CD4-positive, alpha-beta T cell treated with Interleukin-17A for 1 hour (primary cell): ENCODE measurements at places on chromosomes 16 and 17.
A peak's percentile ranks its signal among the peaks of the same experiment; 100 is the strongest.

DNA sequence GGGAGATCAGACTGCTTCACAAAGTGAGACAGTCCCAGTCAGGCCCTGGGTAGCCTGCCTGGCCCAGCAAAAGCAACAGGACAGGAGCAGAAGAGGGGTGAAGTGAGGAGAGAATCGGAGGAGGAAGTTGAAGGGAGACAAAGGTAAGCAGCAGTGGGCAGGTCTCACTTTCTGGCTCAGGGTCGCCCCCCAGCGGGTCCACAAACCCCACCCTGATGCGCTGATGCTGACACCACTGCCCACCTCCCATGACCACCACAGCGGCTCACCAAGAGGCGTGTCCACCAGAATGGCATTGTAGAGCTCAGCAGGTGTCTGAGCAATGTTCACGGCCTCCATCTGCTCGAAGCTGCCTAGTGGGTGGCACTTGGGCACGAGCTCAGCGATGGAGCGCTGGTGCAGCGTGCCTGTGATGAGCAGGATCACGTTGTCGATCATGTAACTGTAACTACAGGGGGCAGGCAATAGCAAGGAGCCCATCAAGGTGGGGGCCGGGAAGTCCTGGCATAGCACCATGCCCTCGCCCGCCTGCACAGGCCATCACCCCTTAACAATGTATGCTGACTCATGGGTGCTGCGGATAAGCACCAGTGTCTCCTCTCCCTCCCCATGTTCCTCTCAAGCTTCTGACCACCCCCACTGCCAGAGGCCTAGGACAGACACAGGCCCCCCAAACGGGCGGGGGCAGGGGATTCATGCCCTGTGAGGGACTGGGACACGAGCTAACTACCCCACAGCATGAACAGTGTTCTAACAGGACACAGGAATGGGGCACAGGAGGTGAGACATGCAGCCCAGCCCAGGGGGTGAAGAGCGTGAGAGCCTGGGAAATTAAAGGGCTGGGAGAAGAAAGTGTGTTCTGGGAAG, 13.6 kb downstream of the HSD11B2 start:
- DNase-seq: no peak

DNA sequence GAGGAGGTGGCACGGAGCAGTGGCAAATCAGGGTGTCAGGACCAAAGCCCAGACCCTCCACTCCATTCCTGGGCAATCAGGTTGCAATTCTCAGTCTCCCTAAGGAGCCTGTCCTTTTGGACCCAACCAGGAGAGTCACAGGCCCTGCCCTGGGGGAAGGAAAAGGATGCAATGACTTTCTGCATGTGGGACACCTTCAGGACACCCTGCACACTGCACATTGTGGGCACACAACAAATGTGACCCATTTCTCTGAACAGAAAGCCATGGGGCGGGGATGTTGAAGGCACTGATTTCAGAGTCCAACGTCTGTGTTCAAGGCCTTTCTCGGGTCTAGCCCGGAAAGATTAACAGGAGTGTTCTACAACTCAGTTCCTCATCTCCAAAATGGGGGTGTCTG, 286.2 kb upstream of the FOXF1 start:
- DNase-seq: no peak

DNA sequence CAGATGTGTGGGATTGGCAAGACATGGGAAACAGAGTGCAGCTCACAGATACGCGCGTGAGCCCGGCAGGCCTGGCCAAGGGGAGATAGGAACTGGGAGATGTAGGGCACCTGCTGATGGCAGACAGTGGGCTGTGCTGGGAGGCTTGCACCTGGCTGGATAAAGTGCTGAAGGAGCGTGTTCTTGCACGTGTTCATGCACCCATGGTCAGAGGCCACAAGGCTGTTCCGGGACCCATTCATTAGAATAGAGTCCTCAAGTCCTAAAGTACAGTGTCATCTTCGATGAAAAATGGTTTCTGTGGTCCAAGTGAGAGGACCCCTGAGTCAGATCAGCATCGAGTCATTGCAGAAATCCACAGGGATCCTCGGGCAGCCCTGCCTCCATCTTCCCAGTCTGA, 236.4 kb downstream of the CCDC182 start:
- no peak for DNase-seq

- no peak for DNase-seq
Measured at GRCh38 chr16:73408311-73408710, 360.4 kb upstream of the ZFHX3 start.

DNA sequence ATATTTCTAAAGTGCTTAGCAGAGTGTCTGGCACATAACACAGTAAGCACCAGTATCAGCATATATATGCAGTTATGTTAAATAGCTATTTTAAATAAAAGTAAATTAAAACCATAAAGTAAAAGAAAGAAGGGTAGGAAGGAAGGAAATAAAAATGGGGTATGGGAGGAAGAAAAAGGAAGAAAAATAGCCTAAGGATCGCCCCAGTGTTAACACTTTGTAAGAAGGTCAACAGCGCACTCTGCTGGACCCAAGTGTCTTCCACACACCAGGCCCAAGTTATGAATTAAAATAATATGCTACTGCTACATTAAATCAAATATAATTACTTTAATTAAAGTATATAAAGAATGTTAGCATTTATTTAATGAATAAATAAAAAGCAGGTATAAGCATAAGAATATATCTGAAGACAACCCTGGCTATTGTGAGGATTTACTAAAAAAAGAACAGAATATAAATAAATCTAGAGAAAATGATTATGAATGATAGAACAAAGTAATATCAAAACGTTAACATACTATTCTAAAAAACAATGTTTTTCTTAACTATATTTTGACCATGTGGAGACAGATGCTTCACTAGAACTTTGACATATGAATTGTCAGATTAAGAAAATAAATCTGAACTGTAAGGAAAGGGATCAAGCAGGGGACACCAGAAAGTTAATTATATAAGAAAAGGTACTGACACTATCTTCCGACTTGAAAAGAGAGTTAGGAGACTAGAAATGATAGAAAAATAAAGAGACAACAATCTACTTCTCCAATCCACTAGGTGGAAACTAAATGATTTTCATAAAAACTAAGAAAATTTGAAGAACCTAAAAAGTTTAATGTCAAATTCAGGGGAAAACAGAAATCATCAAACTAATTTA, 25.9 kb downstream of the BRIP1 start:
- peak; percentile 58 for DNase-seq

DNA sequence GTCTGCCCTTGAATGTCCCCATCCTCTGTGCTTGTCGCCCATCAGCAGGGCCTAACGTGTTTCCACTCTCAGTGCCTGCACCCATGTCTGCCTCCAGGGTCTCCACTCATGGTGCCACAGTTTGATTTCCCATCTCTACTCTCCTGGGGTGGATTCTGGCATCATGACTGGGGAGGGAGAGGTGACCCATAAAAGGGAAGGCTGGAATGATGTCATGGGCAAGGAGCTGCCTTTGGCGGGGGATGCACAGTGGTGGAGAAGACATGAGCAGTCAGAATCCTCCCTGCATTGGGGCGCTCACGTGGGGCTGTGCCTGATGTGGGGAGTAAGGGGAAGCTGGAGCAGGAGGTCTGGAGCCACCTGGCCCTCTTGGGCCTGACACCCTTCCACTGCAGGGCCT, 100.9 kb downstream of the USP22 start:
- no peak for DNase-seq

DNA sequence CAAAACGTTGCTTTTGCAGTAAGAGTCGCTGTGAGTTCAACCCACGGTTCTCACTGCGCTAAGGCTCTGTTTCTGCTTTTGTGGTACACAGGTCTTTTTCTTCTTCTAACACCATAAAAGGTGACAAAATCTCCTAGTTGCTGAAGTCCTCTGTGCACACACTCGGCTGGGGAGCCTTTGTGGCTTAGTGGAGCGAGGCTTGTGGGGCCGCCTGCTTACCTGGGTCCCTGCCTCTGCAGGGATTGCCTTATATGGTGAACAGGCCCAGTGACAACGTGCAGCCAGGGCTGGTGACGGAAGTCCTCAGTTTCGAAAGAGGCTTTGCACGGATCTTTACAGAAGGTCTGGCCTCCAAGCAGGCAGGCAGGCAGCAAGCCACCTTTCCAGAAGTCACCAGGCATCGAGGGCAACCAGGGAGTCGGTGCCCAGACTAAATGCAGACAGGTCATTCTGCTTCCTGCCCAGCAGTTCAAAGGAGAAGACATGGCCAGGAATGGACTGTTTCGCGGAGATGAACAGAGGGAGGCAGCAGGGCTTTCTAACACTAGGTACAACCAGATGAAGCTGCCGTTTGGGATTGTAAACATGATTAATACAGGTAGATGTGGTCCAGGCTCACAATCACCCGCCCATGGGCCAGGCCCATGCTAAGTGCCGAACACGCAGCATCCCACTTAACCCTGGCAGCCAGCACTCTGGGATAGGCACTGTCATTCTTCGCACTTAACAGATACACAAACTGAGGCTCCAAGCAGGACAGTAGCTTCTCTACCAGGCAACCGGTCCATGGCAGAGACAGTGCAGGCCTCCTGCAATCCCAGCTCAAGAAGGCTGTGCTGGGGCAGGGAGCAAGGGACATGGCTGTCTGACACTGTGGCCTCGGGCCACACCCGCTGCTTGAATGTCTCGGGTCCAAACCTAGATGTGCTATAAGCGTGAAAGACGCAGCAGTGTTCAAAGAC, 10.7 kb upstream of the MEAK7 start:
- DNase-seq: peak; percentile 87

GRCh38 chr17:63950940-63951907, 19.1 kb upstream of the CD79B start:
- DNase-seq: peak; percentile 48

- no peak for DNase-seq
Measured at GRCh38 chr16:52051414-52052172, 495.4 kb downstream of the TOX3 start.

GRCh38 chr17:16254773-16255400, 37.9 kb downstream of the PIGL start:
- DNase-seq: no peak

- no peak for DNase-seq
Measured at GRCh38 chr16:71242036-71242435, 11.5 kb upstream of the HYDIN start.
